Stimulated activated CD4-positive, alpha-beta T cell treated with anti-CD3 and anti-CD28 coated beads, Interleukin-2, amount 100 ng/mL, for 48 hours (primary cell): ENCODE measurements at places on chromosomes 5 and 9.

- no peak for DNase-seq
Observed at GRCh38 chr5:1152156-1152555, 40.3 kb upstream of the SLC12A7 start.

GRCh38 chr5:38497946-38498345 is 58.5 kb downstream of the LIFR start:
- DNase-seq = no peak

- no peak for DNase-seq
Observed at GRCh38 chr9:22229069-22229468, 217.6 kb upstream of the DMRTA1 start.

- no peak for DNase-seq
Observed at GRCh38 chr5:67268231-67269021, 71.8 kb upstream of the CD180 start.

- DNase-seq = no peak
Observed at GRCh38 chr5:168249923-168250322, 41.5 kb upstream of the WWC1 start.

- no peak for DNase-seq
Observed at GRCh38 chr5:132313366-132313765, 19.2 kb downstream of the SLC22A4 start.

GRCh38 chr9:78559449-78559885 is 262.5 kb downstream of the PSAT1 start:
- DNase-seq = no peak

DNA sequence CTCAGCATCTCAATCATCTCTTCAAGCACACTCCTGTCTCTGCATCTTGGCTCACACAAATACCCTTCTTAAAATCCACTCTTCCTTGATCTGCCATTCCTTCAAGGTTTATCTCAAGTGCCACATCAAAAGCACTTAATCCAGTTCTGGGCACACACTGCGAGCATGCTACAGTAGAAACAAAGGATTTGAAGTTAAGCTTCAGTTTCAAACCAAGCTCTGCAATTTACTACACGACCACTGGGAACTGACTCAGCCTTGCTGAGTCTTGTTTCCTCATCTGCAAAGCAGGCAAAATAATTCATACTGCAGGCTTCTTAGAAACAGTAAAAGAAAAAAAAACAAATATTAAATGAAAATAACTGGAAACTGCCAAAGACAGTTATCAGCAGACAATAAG is 50.5 kb upstream of the CTNNAL1 start:
- DNase-seq = no peak

- DNase-seq = no peak
Observed at GRCh38 chr9:27747450-27747849, 174.2 kb upstream of the C9orf72 start.

GRCh38 chr5:2695200-2695891 is 56.1 kb downstream of the IRX2 start:
- DNase-seq = no peak

DNA sequence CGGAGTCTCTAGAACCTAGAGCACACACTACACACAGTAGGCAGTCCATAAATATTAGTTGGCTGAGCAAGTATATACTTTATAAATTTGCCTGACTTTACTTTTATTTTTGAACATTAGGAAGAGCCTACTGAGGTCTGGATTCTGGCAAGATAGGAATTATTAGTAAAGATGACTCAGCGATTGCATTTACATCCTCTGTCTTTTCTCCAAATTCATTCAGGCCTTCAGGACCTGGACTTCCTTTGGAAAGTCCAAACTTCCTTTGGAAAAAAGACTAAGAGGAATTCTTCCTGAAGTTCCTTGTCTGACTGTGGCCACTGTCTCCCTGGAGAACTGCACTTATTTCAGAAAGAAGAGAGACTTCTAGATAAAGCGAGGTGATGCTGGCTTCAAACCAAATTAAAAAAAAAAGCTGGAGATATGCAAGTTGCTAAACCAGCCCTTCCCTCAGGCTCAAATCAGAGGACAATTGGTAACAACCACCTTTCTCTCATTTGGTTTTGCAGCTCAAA is 251.3 kb downstream of the GAS1 start:
- no peak for DNase-seq

DNA sequence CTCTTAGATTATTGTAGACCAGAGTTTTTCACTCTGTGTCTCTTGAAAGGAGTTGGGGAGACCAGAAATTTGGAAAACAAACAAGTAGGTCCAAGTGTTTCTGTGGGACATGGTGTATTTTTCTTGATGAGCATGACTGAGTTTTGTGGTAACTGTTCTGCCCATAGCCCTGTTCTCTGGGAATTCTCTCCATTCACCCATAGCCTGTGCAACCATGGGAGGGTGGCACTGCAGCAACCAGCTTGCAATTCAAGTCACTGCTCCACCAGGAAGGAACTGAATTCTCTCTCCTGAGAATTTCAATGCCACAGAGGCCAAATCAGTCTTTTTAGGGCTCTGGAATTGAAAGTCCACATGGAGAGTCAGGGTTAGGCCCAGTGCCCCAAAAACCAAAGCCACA is 475.3 kb upstream of the TRPC7 start:
- no peak for DNase-seq

DNA sequence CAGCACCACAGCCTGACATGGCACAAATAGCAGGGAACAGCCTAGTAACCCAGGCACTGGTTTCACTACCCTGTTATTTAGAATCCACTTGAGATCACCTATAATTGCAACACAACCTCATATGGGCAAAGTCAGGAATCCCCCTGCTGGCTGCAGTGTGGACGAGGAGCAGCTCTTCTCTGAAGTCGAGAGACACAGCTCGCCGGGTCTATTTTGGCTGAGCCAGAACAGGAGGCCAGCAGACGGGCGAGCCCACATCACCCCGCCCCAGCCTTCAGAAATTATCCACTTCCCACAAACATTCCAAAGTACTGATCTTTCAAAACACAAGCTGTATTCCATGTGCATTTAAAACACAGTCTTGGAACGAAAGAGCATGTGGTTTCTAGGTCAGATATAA is 179.0 kb downstream of the ROR2 start:
- no peak for DNase-seq

- no peak for DNase-seq
Observed at GRCh38 chr5:174239718-174240117, 194.2 kb downstream of the NSG2 start.

DNA sequence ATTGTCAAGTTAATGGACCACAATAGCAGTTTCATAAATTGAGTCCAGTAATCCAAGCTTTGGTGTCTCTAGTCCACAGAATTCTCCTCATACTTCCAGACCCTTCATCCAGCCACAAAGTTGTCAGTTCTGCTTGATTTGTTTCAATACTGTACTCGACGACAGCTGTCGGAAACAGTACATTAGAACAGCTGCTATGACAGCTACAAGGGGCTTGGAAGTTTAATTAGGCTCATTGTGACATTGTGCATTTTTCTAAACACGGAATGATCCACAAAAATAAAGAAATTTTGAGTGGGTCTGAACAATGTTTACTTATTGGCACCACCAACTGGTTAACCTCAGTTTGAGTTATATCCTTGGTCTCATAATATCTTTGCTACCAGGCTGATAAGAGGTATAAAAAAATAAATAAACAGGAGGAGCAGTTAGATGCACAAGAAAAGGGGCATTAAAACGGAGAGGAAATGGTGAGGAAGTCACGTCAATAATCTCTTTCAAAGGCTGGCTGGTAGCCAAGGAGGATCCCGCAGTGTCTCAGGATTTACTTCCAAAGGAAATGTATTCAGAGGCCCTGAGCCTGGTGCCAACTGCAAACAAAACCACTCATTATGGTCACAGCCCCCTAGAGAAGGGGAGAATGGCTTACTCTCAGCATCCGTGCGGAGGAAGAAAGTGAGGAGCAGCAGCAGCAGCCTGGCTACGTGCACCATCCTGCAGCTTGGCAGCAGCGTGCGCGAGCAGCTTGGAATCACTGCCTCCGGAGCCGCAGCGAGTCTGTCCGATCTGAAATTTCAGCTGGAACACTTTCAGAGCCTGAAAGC is 933.8 kb upstream of the DMAC1 start:
- no peak for DNase-seq

DNA sequence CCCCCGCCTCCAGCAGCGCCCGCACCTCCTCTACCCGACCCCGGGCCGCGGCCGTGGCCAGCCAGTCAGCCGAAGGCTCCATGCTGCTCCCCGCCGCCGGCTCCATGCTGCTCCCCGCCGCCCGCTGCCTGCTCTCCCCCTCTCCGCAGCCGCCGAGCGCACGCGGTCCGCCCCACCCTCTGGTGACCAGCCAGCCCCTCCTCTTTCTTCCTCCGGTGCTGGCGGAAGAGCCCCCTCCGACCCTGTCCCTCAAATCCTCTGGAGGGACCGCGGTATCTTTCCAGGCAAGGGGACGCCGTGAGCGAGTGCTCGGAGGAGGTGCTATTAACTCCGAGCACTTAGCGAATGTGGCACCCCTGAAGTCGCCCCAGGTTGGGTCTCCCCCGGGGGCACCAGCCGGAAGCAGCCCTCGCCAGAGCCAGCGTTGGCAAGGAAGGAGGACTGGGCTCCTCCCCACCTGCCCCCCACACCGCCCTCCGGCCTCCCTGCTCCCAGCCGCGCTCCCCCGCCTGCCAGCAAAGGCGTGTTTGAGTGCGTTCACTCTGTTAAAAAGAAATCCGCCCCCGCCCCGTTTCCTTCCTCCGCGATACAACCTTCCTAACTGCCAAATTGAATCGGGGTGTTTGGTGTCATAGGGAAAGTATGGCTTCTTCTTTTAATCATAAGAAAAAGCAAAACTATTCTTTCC is 19.3 kb downstream of the CDKN2A start:
- DNase-seq = no peak

- DNase-seq = no peak
Observed at GRCh38 chr9:111399772-111400563, 69.9 kb upstream of the OR2K2 start.

GRCh38 chr5:116528519-116529234 is 45.9 kb downstream of the SEMA6A start:
- no peak for DNase-seq

DNA sequence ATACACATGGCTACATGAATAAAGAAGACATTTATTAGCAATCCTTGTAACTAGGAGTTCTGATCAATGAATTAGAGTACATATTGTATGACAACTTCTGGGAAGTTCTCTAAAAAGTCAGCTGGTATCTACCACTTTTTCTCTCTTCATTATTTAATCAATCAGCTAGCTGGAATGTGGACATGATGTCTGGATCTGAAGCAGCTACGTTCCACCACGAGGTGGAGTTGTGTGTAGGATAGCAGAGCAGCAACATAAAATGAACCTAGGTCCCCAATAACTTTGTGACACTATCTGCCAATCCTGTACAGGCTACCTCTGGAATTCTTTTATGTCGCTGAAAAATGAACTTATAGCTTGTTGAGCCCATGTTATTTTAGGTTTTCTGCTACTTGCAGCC is 32.9 kb upstream of the ENTREP1 start:
- no peak for DNase-seq

- DNase-seq = no peak
Observed at GRCh38 chr9:86406366-86406765, 52.2 kb upstream of the TUT7 start.

DNA sequence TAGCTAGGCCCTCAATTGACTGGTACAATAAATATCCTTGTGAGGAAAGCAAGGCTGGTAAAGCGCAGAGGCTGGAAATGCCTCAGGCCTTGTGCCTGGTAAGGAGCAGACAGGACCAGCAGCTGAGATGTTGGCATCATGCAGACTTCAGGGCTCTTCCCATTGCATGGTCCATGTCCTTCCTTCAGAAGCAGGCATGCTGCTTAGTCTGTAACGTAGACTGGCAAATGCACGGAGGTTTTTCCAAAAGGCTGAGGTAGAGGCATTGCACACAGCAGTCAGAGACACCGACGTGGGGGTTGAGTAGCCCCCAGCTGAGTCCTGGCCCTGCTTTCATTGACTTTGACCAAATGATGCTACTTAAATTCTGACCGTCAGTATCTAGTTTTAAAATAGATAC is 87.1 kb downstream of the ADRB2 start:
- DNase-seq = no peak

DNA sequence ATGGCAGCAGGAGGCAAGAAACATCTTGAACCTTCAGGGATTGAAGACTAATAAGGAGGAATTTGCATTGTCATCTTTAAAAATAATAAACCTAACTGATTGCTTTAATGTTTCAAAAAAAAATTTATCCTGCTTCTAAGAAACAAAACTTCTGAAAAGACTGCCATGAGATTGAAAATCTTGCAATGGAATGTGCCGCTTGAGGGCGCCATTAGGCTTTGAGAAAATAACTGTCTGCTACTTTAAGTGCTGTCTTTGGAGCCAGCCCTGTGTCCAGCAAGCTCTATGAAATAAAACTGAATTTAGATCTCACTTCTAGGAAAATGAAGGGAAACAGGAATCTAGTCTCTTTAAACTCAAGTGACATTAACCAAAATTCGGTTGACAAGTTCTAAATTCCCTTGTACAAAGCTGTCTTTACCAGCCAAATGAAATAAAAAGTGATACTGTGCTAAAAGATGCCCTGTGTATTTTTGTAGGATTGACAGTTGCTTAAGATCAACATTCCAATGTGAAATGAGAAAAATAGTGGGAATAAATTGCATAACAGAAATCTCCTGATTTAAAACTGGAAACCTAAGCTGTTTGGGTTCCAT is 79.4 kb downstream of the ESM1 start:
- peak; percentile 67 for DNase-seq

- DNase-seq = no peak
Observed at GRCh38 chr9:128344931-128345605, 4.7 kb downstream of the SLC27A4 start.

GRCh38 chr9:135268981-135269380 is 181.5 kb downstream of the OLFM1 start:
- no peak for DNase-seq

DNA sequence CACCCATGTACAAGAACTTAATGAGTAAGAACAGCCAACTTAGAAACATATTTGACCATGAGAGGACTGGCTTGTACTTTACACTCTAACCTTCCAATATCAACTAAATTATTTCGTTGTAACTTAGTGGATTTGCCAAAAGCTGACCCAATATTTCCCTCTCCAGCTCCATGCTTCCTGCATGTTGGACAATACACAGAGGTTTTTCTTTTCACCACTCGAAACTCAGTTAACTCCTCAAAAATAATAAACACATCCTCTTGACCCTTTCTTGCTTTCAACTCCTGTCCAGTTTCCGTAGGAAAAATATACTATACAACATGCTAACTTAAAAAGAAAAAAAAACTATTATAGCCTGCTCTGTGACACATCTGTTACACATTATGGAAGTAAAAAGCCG is 188.9 kb downstream of the MPDZ start:
- no peak for DNase-seq

DNA sequence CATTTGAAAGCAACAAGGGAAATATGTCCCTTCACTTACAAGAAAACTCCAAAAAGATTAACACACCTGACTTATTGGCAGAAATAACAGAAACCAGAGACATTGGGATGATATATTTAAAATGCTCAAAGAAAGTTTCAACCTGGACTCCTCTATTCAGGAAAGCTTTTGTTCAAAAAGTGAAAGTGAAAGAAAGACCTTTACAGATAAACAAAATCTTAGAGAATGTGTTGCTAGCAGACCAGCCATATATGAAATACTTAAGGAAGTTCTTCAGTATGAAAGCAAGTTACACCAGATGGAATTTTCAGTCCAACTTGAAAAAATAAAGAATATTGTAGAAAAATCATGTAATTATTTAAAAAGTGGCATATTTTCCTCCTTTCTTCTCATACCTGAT is 1075.1 kb downstream of the NR2F1-AS1 start:
- no peak for DNase-seq
